HepG2 (cell line): ENCODE measurements at places on chromosomes 16 and 17. TPM values are rescaled to one million over a fixed set of nuclear protein-coding genes. Genes with fewer than 3 reads are reported as not detected.

The CACNG1 gene
- not detected in 2 replicates for total RNA-seq

DNA sequence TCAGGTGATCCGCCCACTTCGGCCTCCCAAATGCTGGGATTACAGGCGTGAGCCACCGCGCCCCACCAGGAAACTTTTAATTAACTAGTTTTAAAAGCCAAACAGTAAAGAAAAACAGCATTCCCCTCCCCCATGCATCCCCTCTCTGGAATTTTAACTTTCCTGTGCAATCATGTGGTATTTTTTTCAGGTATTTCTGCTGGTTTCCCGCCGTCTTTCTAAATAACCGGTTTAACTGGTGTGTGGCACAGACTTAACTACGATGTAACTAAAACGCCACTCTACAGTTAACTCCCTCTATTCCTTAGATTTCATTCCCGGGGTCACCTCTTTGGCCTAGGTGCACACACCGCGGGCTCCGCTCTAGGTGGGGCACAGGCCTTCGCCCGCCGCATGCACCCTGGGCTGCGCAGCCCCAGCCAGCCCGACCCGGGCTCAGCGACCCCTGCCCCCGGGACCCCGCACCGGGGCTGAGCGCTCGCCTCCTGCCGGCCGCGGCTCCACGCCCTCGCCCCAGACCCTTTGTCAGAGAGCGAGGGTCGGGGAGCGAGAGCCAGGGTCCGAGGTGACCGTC lies 15.1 kb upstream of the UTP6 start:
- H3K4me3 ChIP-seq: no peak overlapping the region
- peaks cover 25% of the 10 kb centered on the region; the same call in 1 of the 2 replicates for H3K4me1 ChIP-seq
- no peak for DNase-seq
- H3K27ac ChIP-seq: no peak overlapping the region
- H3K27me3 ChIP-seq: no peaks in the 10 kb centered on the region

DNA sequence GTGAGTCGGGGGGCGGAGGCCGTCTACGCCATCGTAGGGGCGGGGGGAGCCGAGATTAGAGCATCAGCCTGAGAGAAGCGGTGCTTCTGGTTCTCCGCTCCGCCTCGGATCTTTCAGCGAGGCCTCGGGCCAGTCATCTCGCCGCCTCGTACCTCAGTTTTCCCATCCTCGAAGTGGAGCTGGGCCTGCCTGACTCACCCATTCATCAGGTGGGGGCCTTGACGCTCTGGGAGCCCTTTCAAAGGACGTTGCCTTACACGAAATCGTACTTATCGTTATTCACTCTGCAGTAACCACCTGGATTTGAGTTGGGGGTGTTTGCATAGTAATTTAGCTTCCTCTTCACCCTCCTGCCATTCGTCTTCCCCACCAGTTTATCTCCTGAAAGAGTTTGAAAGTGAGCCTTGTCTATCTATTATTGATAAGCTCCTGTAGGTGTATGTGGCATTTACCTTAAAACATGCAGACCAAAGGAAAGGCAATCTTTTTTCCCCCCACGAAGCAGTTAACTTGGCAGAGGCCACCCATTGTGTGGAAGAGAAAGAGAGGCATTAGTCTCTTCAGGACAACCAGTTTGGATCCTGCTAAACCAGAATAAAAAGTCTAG lies 674 bp downstream of the TAF15 start:
- H3K27ac ChIP-seq: peak overlapping the region; percentile 91
- H3K36me3 ChIP-seq: no peaks in the 10 kb centered on the region
- peak overlapping the region; percentile 91 for H3K4me3 ChIP-seq
- DNase-seq: no peak
- H3K4me1 ChIP-seq: peaks cover 60% of the 10 kb centered on the region

The LRRC37A gene
- total RNA-seq: 0.67 and 0.97 TPM in 2 replicates

The CCL2 gene
- total RNA-seq: not detected in 2 replicates

DNA sequence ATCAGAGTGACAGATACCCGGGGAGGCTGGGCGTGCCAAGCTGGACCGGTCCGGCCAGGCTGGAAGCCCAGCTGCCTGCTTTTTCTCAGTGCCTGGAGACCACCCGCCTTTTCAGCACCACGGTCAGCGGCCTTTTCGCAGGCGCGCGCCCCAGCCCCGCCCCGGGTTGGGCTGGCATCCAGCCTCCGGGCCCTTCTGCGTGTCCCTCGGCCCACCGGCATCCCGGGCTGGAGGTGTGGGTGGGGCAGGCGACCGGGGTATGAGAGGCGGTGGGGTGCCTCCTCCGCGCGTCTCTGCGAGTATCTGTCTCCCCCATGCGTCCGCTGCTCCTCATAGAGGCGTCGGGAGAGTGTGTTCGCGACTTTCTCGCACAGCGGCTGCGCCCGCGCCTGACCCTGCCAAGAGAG lies 102.5 kb downstream of the MRM1 start:
- H3K4me3 ChIP-seq: no peak overlapping the region
- no peaks in the 10 kb centered on the region for H3K4me1 ChIP-seq
- no peak overlapping the region for H3K27ac ChIP-seq

The KRT32 gene
- total RNA-seq: not detected in 2 replicates

GRCh38 chr16:1982013-1982433 lies 754 bp upstream of the NOXO1 start:
- no peak overlapping the region for H3K4me3 ChIP-seq
- H3K36me3 ChIP-seq: peaks cover 22% of the 10 kb centered on the region; the same call in 2 of the 3 replicates
- peak; percentile 41 for DNase-seq
- H3K27me3 ChIP-seq: no peaks in the 10 kb centered on the region

- DNase-seq: no peak
- no peaks in the 10 kb centered on the region for H3K4me1 ChIP-seq
- H3K27me3 ChIP-seq: no peaks in the 10 kb centered on the region
Measured at GRCh38 chr17:69516911-69517310, 102.4 kb downstream of the MAP2K6 start.

The ATP6V0D1 gene
- total RNA-seq: 49.5 and 51.1 TPM in 2 replicates

GRCh38 chr17:77492446-77493237 lies 351.9 kb downstream of the SEC14L1 start:
- H3K4me3 ChIP-seq: no peak overlapping the region
- no peak for DNase-seq
- H3K4me1 ChIP-seq: no peaks in the 10 kb centered on the region
- no peaks in the 10 kb centered on the region for H3K27me3 ChIP-seq
- peaks cover 91% of the 10 kb centered on the region for H3K36me3 ChIP-seq

- H3K27ac ChIP-seq: no peak overlapping the region
- H3K4me3 ChIP-seq: peak overlapping the region; percentile 54; the same call in 1 of the 2 replicates
- DNase-seq: no peak
- peaks cover 21% of the 10 kb centered on the region for H3K27me3 ChIP-seq
Measured at GRCh38 chr17:36182176-36183000, 6.0 kb upstream of the TBC1D3B start.

The FOXC2 gene
- not detected in 2 replicates for total RNA-seq

The GRAP gene
- 0.77 and 0.90 TPM in 2 replicates for total RNA-seq

- H3K4me1 ChIP-seq: peaks cover 34% of the 10 kb centered on the region
- H3K27ac ChIP-seq: no peak overlapping the region
- H3K27me3 ChIP-seq: no peaks in the 10 kb centered on the region
Measured at GRCh38 chr16:89375021-89375420, 115.3 kb downstream of the ANKRD11 start.

DNA sequence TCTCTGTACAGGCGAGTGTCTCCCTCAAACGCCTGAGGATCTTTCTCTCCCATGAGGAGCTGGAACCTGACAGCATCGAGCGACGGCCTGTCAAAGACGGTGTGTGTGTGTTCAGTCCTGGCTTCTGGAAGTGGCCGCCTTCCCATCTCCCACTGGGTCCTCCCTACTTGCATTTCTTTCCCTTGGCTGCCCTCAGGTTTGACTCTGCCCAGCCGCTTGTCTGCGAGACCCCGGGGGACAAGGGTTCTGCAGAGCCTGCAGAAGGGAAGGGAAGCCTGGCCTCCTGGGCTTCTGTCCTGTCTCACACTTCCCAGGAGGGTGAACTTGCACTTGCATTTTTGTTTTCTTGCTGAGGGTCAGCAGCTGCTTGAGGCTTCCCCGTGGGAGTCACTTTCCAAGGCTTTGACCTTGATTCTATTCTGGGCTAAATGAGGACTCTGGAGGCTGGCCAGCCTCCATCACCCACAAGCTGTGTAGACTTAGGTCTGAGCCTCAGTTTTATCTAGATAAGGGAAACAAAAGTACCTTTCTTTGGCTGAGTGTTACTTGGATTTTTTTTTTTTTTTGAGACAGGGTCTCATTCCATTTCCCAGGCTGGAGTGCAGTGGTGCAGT lies 122.3 kb downstream of the ABCC1 start:
- no peaks in the 10 kb centered on the region for H3K27me3 ChIP-seq
- H3K27ac ChIP-seq: no peak overlapping the region
- peak; percentile 67 for DNase-seq
- peaks cover 22% of the 10 kb centered on the region for H3K4me1 ChIP-seq
- H3K36me3 ChIP-seq: peaks cover 29% of the 10 kb centered on the region

DNA sequence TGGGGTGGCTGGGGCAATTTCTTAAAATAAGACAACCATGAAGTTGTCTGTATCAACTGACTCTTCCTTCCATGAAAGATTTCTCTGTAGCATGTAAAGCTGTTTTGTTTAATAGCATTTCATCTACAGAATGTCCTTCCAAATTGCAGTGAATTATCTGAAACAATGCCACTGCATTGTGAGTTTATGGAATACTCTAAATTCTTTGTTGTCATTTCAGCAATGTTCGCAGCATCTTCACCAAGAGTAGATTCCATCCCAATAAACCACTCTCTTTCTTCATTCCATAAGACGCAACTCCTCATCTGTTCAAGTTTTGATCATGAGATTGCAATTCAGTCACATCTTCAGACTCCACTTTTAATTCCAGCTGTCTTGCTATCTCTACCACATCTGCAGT lies 54.6 kb downstream of the CPPED1 start:
- H3K36me3 ChIP-seq: peaks cover 6% of the 10 kb centered on the region
- DNase-seq: no peak
- peaks cover 17% of the 10 kb centered on the region for H3K4me1 ChIP-seq
- H3K27me3 ChIP-seq: no peaks in the 10 kb centered on the region

GRCh38 chr17:60463157-60463835 lies 41.0 kb downstream of the CHCT1 start:
- DNase-seq: no peak
- H3K36me3 ChIP-seq: peaks cover 73% of the 10 kb centered on the region
- H3K27ac ChIP-seq: no peak overlapping the region
- no peaks in the 10 kb centered on the region for H3K27me3 ChIP-seq

- H3K27ac ChIP-seq: no peak overlapping the region
- H3K36me3 ChIP-seq: peaks cover 6% of the 10 kb centered on the region; the same call in 1 of the 2 replicates
- H3K4me3 ChIP-seq: no peak overlapping the region
- no peaks in the 10 kb centered on the region for H3K4me1 ChIP-seq
Measured at GRCh38 chr17:82865774-82866395, 26.1 kb upstream of the ZNF750 start.

DNA sequence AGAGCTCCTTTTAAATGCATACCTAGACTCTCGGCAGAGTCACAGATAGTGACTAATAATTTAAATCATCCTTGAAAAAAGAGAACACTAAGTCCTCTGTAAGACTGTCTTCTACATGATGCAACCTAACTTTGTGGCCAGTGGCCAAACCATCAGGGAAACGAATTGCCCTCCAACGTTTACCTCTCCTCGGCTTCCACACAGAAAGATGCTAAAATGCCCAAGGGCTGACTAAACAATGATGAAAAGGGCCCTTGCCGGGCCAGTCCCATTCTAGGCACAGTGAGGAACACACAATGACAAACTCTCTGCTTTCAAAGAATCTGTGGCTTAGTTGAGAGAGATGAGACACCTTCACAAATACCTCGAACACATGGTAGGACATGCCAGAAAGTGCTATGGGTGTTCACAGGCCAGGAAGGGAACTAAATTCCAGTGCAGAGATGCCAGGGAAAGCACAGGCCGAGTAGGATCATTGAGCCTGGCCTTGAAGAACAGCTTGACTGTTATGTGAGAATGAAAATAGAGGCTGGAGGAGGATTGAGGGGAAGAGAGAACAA lies 35.3 kb upstream of the PITPNM3 start:
- peak; percentile 22 for DNase-seq
- peaks cover 21% of the 10 kb centered on the region for H3K36me3 ChIP-seq
- peaks cover 21% of the 10 kb centered on the region for H3K4me1 ChIP-seq
- no peak overlapping the region for H3K4me3 ChIP-seq
- H3K27me3 ChIP-seq: no peaks in the 10 kb centered on the region
- H3K27ac ChIP-seq: peak overlapping the region; percentile 43

DNA sequence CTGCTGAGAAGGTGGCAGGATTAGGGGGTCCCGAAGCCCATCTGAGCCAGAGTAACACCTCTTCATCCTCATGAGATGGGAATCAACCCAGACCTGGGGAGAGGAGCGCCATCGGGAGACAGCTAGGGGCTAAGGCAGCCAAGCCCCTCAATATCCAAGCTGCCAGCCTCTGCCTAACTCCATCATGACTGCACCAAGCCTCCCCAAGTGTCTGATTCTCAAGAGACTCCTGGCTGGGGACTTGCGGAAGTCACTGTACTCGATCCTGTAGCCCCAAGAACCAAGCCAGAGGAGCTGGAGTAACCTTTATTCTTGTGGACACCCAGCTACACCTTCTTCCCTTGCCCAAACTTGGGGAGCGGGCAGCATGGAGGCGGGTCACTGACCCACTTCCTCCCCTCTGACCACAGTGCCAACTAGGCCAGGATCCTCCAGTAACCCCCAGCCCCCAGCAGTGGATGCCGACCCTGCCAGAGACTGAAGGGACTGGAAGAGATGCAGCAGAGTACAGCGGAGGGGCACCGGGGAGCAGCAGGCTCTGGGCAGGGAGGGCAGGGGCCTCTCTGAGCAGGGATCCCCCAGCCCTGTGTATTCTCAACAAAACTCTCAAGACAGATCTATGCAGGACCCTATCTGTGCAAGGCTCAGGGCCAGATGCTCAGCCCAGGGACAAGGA lies 13.3 kb downstream of the HDAC5 start:
- H3K27ac ChIP-seq: peak overlapping the region; percentile 88
- H3K36me3 ChIP-seq: peaks cover 1% of the 10 kb centered on the region; the same call in 1 of the 2 replicates
- H3K4me3 ChIP-seq: peak overlapping the region; percentile 85
- no peaks in the 10 kb centered on the region for H3K27me3 ChIP-seq
- DNase-seq: no peak
- H3K4me1 ChIP-seq: peaks cover 97% of the 10 kb centered on the region

DNA sequence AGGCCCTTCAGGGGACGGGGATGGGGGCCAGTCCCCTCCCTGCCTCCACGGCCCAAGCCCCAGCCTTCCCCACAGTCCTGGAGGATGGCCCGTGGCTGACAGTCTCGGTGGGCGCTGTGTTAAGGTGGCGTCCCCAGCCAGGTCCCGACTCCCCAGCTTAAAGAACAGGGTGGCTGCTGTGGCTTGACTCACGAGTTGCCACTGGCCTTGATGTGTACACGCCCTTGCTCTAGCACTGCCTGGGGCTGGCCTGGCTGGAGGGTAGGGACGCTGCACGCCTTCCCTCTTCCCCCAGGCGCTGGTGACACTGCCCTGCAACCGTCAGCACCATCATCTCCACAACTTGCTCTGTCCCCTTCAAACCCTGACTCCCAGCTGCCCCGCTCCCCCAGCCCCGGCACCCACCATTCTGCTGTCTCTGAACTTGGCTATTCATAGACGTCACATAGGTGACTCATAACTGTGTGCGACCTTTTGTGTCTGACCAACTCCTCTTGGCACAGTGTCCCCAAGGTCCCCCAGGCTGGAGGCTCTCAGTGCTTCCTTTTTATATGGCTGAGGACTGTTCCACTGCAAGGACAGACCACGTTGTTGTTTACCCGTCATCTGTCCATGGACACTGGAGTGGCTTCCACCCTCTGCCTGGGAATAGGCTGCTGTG lies 6.3 kb downstream of the GNPTG start:
- no peaks in the 10 kb centered on the region for H3K27me3 ChIP-seq
- no peak overlapping the region for H3K27ac ChIP-seq
- peaks cover 8% of the 10 kb centered on the region for H3K36me3 ChIP-seq

The CNGB1 gene
- 0.02 and 0.03 TPM in 2 replicates for total RNA-seq

The TERB1 gene
- not detected in 2 replicates for total RNA-seq
